Stimulated activated CD4-positive, alpha-beta T cell treated with anti-CD3 and anti-CD28 coated beads, Interleukin-1b, Interleukin-23, amount 100 ng/mL, for 24 hours (primary cell): ENCODE measurements at places on chromosomes 6 and 20.

DNA sequence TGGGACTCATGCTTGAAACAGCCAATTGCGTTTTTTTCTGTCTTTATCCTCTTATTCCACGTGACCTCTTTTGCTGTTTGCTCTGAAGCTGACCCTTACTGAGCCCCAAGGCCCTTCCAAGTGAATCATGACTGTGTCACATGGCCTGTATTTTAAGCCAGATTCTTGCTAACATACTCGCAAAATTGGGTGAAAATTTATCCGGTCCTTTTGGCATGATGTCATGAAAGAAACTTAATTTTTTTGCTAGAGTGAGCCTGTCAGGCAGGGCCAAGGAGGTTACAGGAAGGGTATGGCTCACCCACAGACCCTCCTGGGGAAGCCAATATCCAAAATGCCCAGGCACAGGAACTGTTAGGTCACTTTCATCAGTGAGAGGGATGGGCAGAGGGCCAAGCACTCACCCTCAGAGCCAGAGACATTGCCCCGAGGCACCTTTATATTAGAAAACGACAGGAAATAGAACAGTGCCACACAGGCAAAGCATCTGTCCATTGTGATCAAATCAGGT lies 296.7 kb downstream of the CDH26 start:
- DNase-seq = no peak

DNA sequence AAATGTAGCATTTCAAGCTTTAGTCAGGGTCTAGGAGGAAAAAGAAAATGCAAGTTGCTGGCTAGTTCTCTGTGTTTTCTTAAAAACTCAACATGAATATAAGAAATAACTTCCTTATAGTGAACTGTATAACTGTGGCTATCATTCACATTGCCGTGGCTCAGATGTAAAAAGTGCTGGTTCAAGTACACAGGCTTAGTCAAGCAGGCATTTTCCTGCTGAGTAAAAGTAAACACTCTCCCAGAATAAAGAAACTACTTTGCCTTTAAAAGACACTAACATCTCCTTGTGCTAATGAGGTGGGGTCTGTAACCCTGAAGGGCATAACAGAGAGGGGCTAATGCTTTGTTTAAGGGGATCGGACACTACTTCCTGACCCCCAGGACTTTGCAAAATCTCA lies 3.3 kb downstream of the ATP5F1E start:
- no peak for DNase-seq

GRCh38 chr20:38892091-38892981 lies 33.9 kb upstream of the FAM83D start:
- no peak for DNase-seq

- DNase-seq = no peak
Observed at GRCh38 chr6:62764841-62765240, 446.4 kb upstream of the FKBP1C start.

- DNase-seq = no peak
Observed at GRCh38 chr6:19059102-19059501, 672.0 kb downstream of the RNF144B start.

GRCh38 chr20:44792796-44793195 lies 17.6 kb downstream of the RIMS4 start:
- DNase-seq = no peak

DNA sequence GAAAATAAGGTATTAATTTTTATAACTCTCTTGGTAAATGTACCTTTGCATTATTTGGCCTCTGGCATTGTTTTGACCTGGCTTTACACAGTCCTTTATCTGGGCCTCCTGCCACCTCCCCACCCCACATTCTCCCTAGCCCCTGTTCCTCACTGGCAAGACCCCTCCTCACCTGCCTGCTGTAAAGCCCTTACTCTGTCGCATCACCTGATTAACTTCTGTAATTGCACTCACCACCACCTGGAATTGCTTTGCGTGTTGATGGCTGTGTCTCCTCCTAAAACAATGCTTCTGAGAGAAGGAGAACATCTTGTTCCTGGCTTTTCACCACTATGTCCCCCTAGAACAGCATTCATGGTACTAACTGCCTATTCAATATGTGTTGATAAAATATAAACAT lies 24.8 kb downstream of the SNX9 start:
- no peak for DNase-seq

GRCh38 chr20:24451428-24451827 lies 18.0 kb upstream of the SYNDIG1 start:
- DNase-seq = no peak

- no peak for DNase-seq
Observed at GRCh38 chr20:48949304-48950170, 28.0 kb downstream of the ARFGEF2 start.

- no peak for DNase-seq
Observed at GRCh38 chr6:37489697-37490336, 9.9 kb downstream of the CCDC167 start.

- no peak for DNase-seq
Observed at GRCh38 chr20:25525867-25526266, 59.5 kb downstream of the NINL start.

DNA sequence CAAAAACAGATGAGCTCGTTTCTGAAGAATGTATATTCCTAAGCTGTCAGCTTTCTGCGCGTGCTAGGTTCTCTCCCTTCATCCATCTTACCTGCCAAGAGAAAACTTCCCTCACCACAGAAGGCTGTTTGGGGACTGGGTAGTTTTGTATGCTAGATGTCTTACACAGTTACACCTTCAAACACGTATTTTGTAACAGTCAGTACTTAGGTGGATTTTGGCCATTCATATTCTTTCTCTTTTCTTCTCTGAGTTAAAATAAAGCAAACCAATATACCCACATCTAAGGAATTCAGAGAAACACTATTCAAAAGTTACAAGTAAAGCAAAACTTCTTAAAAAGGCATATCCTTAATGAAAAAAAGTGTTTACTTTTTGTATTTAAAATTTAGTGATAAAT lies 35.6 kb upstream of the PRDM1 start:
- DNase-seq = no peak

GRCh38 chr6:41463062-41463930 lies 82.9 kb upstream of the FOXP4 start:
- no peak for DNase-seq

- no peak for DNase-seq
Observed at GRCh38 chr6:167866642-167867041, 39.9 kb downstream of the AFDN start.

DNA sequence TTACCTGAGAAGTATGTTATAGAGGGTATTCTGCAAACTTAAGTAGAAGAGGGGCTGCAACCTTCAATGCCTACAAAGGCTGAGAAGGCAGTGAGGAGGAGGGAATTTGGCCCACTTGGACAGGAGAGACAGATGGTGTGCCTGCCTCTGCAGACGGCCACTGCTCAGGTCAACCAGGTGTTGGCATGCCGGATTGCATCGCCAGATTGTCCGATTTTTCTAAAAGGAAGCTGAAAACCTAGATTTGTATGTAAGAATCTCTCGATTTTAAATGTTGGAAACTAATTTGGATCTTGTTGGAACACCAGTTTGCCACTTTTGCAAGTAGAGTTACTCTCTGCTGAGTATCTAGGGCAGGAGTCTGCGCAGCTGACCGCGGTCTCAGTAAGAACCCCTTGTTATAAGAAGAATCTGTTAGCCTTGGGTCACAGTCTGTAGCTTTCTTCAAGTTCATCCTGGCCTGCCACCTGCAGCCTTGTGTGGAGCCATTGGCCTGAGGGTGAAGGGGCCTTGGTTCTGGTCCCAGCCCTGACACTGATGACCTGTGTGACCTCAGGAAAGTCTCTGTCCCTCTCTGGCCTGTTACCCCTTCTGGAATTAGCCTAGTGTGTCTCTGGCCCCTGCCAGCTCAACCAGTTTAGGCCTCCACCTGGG lies 54.4 kb downstream of the TGM2 start:
- no peak for DNase-seq

DNA sequence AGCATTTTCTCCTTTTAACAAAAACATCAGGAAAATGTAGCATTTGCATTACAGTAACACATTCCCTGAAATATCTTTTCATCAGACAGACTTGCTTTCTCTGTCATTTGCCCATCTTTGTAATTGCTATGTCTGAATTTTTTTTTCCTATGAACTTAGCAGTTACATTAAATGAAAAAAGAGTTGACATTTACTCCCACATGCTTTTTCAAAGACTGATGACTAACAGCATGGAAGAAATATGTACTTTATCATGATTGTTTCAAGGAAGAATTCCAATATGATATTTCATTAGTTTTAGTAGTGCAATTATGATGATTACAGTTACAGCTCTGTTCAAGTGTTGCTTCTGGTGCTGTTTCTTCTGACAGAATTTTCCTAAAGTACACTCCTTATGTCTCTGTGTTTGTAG lies 864.5 kb upstream of the MAN1A1 start:
- DNase-seq = no peak

DNA sequence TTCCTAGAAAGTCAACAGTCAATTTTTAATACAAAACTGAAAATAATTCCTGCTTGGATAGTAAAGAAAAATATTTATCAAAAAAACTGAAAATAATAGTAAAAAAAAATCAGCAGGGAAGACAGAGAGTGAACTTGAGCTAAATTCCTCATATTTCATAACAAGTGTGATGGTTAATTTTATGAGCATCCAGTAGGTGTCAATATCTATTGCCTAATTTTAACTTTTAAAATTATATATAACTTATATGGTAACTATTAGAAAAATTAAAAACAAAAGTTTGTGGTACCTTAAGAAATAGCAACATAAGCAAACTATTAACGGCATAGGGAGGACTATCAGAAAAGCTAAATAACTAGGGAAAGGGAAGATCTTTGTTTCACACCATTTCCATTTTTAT lies 2.1 kb downstream of the EPM2A start:
- no peak for DNase-seq
